ENCODE measurements at places on chromosomes 2 and 18. TPM values are rescaled to one million over a fixed set of nuclear protein-coding genes. Genes with fewer than 3 reads are reported as not detected.

Gene IL36G
- 0.14 TPM for polyA plus RNA-seq

Gene C2orf78
- polyA plus RNA-seq: not detected

Gene LYPD6
- polyA plus RNA-seq: 2.3 TPM

Gene VIT
- polyA plus RNA-seq: 4.5 TPM

Gene ANKAR
- polyA plus RNA-seq: 7.6 TPM

- DNase-seq: no peak
Observed at GRCh38 chr18:26089293-26090129, 902 bp downstream of the SS18 start.

DNA sequence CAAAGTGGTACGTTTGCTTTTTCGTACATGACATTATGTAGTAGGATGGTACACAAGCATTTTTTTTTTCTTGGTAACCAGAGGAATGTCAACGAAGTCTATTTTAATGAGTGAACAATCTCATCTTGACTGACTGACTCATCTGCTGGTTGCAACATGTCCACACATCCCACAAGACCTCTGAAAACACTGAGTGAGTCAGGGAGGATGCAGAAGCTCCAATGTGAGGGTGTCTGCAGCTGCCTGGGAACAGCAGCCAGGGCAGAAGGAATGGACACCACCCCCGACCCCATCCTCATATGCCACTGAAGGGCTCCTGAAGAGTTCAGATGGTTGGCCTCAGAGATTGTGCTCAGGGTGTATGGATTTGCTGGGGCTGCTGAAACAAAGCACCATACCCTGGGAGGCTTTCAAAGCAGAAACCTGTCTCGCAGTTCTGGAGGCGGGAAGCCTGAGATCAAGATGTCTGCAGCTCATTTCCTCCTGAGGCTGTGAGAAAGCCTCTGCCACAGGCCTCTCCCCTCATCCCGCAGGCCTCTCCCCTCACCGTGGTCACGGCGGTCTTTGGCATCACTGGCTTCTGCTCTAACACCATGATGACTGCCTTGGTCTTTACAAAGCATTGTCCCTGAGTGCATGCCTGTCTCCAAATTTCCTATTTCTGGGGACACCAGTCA is 124.6 kb downstream of the LRATD1 start:
- DNase-seq: no peak

GRCh38 chr2:105464325-105464724 is 65.5 kb upstream of the FHL2 start:
- DNase-seq: no peak

GRCh38 chr2:157746234-157746950 is 117.7 kb upstream of the ACVR1C start:
- DNase-seq: no peak

- DNase-seq: no peak
Observed at GRCh38 chr2:201008296-201008829, 44.9 kb upstream of the ORC2 start.

- DNase-seq: peak; percentile 54
Observed at GRCh38 chr2:165535471-165535870, 66.0 kb downstream of the CSRNP3 start.

GRCh38 chr2:3244486-3244885 is 133.1 kb downstream of the EIPR1 start:
- no peak for DNase-seq

Measured in forelimb muscle (tissue), 1 donor.